ENCODE measurements at places on chromosomes 2 and 18.

GRCh38 chr2:144248350-144249034 is 271.4 kb downstream of the ZEB2 start:
- DNase-seq, result no peak

- peak; percentile 51 for DNase-seq
Observed at GRCh38 chr2:47236503-47237215, 81.6 kb upstream of the STPG4 start.

- no peak for DNase-seq
Observed at GRCh38 chr2:85713836-85714235, 19.7 kb downstream of the GNLY start.

- DNase-seq, result no peak
Observed at GRCh38 chr18:79905389-79905911, 46.0 kb downstream of the SLC66A2 start.

GRCh38 chr2:183536714-183537113 is 412.5 kb downstream of the NUP35 start:
- DNase-seq, result no peak

GRCh38 chr2:128347701-128348539 is 29.3 kb upstream of the HS6ST1 start:
- DNase-seq, result peak; percentile 27

- DNase-seq, result no peak
Observed at GRCh38 chr18:77161383-77161782, 28.8 kb upstream of the MBP start.

DNA sequence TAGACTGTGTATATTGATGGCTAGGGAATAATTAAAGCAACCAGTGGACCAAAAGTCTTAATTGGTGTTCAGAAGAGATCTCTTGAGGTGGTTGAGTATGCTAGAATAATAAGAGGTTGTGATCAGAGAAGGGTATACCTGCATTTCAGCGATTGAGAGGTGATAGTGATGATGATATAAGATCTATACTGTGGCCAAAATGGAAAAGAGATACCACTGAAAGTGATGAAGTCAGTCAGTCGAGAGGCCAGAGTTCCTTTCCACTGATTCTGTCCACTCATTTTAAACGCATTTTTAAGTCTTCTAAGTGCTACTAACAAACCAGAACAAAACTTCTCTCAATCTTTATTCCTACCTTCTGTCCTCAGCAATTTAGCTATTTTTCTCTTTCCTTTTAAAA is 32.9 kb downstream of the ACTR3 start:
- no peak for DNase-seq
